ENCODE measurements at places on chromosomes 16 and 17.

- DNase-seq, result no peak
Observed at GRCh38 chr17:83056583-83057396, 22.6 kb upstream of the METRNL start.

GRCh38 chr17:57114085-57114673, 29.1 kb downstream of the AKAP1 start:
- DNase-seq, result no peak

DNA sequence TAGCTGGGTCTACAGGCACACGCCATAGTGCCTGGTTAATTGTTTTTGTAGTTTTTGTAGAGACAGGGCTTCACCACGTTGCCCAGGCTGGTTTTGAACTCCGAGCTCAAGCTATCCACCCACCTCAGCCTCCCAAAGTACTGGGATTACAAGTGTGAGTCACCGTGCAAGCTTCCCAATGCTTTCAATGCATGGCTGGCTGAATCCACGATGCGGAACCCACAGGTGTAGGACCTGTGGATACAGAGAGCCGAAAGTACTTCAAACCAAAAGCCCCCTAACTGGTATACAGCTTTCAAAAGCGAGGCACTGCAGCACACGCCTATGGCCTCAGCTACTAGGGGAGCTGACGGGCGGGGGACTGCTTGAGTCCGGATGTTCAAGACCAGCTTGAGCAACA, 44.8 kb downstream of the METTL16 start:
- no peak for DNase-seq

DNA sequence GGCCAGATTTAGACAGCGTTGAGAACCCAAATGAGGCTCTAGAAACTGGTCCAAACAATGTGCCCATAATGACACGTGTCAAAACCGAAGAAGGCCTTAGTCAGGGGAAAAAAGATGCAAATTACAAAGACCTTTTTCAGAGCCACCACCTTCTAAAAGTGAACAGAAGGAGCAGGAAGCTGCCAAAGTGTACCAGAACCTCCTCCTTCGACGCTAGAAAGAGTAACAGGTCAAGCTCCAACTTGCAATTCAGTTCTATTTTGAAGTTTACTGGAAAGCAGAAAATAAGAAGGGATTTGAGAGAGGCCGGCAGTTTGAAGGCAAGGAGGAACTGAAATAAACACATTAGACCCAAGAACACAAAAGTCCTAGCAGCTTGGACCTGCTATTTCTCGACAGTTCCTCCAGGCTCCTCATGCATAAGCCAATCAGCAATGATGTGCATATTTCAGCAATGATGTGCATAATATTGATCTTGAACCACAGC, 61.8 kb downstream of the XYLT1 start:
- no peak for DNase-seq

- DNase-seq, result no peak
Observed at GRCh38 chr17:69724238-69724637, 309.7 kb downstream of the MAP2K6 start.
